ENCODE measurements at places on chromosomes 5 and 9.
A peak's percentile ranks its signal among the peaks of the same experiment; 100 is the strongest.

DNA sequence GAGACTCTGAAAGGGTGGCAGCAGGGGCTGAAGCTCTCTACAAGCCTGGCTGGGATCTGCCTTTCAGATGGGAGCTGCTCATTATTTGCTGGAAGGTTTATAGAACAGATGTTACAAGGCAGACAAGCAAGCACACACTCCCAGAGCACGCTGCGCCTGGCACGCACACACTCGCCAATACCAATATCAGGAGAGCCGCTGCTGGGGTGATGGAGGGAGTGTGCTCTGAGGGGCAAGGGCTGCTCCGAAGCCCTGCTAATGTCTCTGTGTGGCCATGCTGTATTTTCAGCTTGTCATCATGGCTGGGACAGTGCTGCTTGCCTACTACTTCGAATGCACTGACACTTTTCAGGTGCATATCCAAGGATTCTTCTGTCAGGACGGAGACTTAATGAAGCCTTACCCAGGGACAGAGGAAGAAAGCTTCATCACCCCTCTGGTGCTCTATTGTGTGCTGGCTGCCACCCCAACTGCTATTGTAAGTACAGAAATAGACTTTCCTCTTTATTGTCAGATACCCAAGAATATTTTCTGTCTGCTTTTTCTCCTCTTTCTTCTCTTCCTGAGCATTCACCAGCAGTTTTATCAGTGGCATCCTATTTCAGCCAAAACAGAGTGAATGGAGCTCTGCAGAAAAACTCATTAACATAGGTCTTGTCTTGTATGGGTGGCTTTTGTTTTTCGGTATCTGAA is 115.1 kb downstream of the BAAT start:
- no peak for DNase-seq

DNA sequence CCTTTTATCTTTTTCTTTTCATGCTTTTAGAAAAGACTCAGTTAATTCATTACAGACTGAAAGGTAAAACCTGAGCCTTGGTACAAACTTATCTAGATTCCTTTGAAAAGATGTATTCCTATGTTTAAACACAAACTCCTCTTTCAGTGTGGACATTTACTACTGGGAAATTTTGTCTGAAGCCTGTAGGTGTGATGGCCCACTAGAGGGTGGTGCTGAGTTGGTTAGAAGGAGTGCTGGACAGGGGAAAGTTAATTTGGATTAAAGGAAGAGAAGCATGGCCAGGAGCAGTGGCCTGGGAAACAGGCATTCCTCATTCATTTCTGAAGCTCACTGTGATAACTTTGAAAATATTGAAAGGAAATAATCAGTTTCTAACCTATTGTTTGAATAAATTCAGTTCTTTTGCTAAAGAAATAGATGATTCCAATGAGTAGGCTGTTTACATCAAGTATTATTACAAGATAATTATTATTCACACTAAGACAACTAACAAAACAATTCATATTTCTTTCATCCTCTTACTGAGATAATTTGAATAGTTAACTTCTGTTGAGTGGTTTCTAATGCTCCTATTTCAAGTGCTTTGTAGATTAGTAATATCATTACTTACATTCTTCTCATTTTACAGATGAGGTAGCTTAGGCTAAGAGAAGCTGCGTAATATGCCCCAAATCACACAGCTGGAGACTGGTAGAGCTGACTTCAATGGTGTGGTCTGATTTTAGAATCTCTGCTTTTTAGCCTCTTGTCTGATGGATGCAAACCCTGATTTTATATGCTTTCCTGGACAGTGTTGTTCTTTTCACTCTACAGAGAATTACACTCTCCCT is 150.9 kb downstream of the ADGRV1 start:
- peak; percentile 76 for DNase-seq

GRCh38 chr5:124365361-124365801 is 381.1 kb downstream of the ZNF608 start:
- peak; percentile 99 for DNase-seq

DNA sequence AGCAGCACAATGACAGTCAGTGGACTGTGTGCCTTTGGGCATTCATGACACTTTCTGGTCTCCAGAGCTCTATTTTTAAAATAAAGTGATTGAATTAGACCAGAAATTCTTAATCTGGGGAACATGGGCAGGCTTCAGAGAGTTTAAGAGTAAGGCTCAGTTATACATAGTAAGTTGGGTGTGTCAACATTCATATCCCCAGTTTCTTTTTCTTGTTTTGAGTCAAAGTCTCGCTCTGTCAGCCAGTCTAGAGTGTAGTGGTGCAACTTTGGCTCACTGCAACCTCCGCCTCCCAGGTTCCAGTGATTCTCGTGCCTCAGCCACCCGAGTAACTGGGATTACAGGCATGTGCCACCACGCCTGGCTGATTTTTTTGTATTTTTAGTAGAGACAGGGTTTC is 13.7 kb upstream of the KIF4B start:
- no peak for DNase-seq

DNA sequence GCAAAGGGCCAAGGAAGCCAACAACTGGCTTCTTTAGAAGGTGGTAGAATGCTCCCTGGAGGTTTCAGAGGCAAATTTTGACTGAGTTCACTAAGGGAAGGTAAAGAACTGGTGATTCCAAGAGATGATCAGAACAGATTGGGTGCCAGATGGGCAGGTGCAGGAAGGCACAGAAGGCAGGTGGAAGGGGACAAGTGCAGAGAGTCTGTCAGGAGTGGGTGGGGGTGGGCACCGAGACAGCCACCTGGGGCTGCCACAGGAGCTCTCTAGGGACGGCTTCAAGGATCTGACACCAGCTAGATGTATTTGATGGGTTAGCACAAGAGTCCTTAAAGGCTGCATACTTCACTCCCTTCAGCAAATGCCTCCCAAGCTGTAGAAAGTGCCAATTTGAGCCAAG is 207.3 kb downstream of the PTTG1 start:
- DNase-seq = peak; percentile 21

DNA sequence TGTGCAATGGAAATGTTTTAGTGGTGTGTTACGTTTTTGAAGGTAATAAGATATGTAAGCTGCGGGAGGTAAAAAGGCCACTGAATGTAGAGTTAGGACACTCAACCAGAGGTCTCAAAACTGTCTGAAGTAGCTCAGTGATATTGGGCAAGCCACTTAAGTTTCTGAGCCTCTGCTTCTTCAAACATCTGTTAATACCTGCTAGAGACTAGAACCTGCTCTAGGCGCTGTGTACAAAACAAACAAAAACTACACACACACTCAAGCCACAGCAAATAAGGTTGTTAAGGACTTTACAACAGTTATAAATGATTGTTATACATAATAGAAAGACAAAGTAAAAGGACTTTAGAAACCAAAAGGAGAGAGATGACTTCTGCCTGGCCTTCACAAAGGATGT is 24.6 kb upstream of the FAM240B start:
- peak; percentile 17 for DNase-seq

GRCh38 chr5:111997711-111998110 is 240.7 kb upstream of the NREP start:
- no peak for DNase-seq

DNA sequence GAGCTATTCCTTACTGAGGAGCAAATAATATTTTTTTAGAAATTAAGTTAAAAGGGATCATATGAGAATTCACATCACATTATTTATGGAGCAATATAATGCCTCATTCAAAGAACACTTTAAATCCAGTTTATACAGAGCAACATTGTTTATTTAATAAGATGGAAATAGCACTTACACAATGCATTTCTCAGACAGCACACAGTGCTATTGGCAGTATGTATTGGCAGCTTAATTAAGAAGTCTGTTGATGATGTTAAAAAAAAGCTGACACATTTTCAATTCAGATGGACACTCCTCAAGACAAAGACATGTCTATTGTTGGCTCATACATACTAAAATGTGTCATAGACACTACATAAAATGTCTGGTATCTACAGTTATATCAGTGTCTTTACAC is 171.3 kb downstream of the NR2F1-AS1 start:
- no peak for DNase-seq

- DNase-seq = no peak
Observed at GRCh38 chr9:3032898-3033297, 189.0 kb upstream of the PUM3 start.

DNA sequence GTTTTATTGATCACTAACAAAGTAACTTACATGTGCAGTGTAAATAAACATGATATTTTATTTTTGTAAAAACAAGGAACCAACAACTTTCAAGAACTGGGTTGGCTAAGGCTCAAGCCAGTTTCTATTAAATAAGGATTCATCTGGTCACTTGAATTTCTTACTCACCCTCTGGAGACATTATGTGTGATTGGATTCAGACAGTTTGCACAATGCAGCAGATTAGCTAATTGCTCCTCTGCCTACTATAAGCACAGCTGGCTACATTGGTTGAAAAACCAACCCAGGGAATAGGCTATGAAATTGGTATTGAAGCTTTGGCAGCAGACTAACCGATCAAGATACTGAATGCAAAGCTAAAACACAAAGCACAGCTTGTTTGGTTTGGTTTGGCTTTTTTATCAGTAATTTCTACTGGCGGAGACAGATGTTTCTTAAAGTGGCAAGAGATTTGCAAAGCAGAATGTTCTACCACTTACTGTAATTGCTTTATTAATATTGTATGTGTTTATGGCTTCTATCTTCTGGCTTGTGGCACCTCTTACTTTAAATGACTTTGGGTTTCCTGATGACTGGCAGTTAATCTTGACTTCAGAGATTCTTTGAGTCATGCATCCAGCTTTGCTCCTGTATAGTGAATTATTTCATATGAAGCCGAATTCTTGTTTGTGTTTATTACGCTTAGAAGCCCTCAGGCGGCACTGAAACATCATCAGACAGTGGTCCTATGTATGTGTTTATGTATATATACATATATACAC is 231.5 kb downstream of the MPDZ start:
- no peak for DNase-seq

DNA sequence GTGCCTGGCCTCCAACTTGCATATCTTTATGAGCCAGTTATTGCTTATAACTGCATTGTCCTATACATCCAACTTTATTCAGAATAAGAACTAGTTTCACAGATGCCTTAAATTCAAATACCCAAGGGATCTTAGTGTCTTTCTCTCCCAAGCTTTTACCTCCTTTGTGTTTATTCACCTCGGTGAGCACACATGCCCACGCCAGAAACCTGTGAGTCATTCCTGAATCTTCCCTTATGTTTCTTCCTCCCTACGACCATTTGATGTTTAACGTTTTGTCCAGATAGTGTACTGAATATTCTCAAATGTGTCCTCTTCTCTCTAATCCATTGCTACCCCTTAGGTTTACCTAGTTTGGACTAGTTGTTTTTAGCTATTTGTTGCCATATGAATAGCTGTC is 55.5 kb upstream of the MEGF10 start:
- DNase-seq = no peak

Measured in DMS53 (cell line).